ENCODE measurements at places on chromosomes 7 and 10.

GRCh38 chr10:79331226-79331625, 16.0 kb upstream of the PPIF start:
- no peak for DNase-seq

GRCh38 chr7:150453181-150453580, 2.8 kb downstream of the GIMAP8 start:
- DNase-seq, result no peak

- DNase-seq, result no peak
Observed at GRCh38 chr10:130934293-130935127, 377.0 kb downstream of the TCERG1L start.

- no peak for DNase-seq
Observed at GRCh38 chr7:115679976-115680375, 350.6 kb downstream of the TFEC start.

DNA sequence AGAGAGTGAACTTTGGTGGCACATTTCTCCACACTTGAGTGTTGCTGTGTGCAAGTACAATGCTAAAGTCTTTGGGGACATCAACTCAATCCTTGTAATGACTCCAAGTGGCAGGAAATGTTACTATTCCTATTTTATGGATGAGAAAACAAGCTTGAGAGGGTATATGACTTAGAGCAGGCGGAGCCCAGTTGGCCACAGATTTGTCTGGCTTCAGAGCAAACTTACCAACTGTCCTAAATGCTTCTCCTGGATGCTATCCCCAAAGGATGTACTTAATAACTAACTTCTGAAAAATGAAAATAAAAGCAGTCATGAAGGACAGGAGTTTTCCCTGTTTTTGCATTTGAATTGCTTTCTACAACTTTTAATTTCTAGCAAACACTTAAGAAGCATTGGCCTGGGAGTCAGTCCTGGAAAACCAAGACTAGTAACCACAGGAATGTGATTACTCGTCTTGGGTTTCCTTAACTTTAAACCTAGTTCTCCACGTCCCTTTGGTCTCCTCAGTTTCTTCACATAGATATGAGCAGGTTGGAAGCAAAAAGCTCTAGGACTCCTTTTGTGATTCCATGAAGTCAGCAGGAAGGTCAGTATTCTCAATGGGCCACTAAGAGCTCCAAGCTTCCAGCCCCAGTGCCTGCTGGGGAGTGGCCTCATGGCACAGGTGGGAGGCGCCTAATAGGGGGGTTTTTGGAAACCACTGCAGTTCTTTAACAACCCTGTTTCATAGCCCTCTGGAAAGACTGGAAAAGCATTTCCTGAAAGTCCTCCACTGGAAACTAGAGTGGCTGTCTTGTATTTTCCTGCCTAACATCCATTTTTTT, 140.8 kb downstream of the GLCCI1 start:
- no peak for DNase-seq

DNA sequence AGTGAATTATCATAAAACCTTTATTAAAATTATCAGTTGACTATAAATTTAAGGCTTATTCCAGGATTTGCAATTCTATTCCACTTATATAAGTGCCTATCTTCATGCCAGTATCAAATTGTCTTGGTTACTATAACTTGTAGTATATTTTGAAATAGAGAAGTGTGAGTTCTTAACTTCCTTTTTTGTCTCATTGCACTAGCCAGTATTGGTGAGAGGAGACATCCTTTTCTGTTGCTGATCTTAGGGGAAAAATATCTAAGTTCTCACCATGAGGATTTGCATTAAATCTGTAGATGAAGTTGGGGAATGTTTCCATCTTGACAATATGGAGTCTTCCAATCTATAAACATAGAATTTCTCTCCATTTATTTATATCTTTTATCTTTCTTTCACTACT, 104.2 kb upstream of the MKI67 start:
- DNase-seq, result no peak

- DNase-seq, result no peak
Observed at GRCh38 chr10:127756264-127756663, 19.3 kb downstream of the FOXI2 start.

DNA sequence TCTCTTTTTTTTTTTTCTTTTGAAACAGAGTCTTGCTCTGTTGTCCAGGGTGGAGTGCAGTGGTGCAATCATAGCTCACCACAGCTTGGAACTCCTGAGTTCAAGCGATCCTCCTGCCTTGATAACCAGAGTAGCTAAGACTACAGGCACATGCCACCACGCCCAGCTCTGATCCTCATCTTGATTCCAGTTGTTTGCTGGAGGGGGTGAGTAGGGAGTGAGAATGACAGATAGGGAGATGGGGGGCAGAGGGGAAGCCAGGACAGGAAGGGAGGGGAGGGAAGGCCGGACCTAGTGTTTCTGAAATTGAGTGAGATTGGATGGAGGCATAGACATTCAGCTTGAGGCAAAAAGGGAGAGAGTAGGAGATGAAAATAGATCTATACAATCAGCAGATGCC, 25.2 kb upstream of the CPXM2 start:
- DNase-seq, result no peak

DNA sequence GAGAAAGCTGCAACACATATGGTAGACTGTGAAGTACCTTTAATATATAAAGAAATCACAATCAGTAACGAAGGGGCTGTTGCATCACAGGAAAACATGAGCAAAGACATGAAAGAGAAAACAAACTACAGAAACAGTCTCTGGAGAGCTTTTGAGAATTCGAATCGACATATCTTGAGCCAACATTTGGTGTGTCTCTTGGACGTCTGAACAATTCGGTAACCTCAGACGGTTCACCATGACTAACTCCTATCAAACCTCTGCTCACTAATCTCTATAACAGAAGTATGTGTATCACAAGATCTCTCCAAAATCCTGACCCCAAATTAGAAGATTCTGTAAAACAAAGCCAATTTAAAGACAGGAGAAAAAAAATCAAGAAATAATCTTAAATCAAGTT, 262.0 kb upstream of the YAE1 start:
- DNase-seq, result no peak

- DNase-seq, result no peak
Observed at GRCh38 chr10:49277973-49278372, 21.0 kb upstream of the C10orf71 start.

DNA sequence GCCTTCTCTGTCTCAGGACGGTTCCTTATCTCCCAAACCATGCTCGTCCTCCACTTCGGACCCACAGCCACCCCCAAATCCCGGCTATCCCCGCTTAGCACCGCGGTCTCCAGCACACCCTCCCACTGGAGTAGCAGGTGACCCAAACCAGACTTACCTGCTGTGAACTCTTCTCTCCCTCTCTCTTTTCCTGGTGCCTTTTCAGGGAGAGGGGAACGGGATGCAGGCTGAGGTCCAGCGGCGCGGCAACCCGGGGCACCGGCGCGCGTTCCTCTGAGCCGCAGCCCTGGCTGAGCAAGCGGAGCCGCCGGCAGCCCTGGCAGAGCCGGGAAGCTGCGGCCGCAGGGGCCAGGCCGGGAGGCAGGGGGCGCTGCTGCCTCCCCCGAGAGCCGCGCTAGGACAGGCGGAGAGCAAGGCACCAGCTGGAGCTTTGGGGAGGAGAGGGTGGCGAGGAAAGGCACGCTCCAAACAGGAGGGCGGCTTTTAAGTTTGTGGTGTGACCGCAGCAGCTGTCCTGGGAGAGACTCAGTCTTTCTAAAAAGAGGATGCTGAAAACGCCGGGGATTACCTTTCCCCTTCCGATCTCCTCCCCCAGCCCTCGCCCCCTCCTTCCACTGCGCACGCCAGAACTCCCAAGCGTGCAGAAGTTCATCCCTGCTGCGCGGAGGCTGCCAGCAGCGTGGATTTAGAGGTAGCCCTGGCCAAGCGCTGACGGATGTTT, at the start of gene SEMA3D:
Gene SEMA3D, minus strand, starts transcription at position 536 of the 721 bp plus-strand sequence. CDS start 65,165 bp downstream, outside the sequence.
- DNase-seq, result no peak

- no peak for DNase-seq
Observed at GRCh38 chr7:20892776-20893175, 106.1 kb upstream of the SP8 start.

GRCh38 chr7:115340828-115341227, 418.9 kb downstream of the MDFIC start:
- DNase-seq, result no peak

DNA sequence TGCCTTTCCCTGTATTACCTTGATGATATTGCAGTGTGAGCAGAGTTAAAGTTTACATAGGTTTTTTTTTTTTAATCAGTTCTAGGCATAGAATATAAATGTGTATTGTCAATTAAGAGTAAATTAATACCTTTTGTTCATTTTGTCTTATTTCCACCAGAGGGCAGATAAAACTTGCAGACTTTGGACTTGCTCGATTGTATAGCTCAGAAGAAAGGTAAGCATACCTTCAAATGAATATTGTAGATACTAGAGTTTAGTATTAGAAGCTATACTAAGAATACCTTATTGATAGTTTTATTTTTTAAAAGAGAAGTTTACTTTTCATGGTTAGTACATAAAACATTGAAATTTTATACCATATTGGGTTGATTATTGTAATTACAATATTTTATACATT, 86.8 kb downstream of the MPLKIP start:
- DNase-seq, result no peak

DNA sequence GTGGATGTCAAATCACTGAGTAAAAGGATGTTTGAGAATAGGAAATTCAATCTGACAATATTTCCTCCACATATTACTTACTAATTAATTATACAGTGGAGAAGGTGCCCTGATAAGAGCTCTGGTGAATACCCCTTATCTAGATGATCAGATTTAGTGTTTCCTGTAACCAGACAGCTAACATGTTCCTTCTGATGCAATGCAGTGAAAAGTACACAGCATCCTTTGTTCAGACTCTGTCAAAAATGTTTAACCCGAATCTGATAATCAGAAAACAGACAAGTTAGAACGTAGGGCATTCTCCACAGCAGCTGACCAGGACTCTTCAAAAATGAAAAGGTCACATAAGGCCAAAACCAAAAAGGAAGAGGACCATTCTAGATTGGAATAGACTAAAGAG, 46.2 kb downstream of the WDR11 start:
- no peak for DNase-seq

- no peak for DNase-seq
Observed at GRCh38 chr7:30510124-30511075, 5.8 kb upstream of the GGCT start.

DNA sequence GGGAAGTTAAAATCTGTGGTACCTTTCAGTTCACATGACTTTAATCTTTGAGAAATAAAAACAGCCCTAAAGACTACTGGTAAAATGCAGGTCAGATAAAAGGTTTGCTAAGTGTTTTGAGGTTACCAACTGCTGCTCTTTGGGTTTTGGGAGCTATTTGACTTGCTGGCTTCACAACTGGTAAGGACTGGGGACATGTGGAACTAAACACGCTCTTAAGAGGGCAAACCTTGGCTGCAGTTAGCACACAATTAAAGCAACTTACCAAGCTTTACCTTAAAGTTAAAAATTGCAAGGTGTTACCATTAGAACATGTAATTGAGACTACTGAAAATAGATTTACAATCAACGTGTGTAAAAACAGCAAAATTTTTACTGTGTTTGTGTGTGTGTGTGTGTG, 220.2 kb downstream of the PHF14 start:
- no peak for DNase-seq

DNA sequence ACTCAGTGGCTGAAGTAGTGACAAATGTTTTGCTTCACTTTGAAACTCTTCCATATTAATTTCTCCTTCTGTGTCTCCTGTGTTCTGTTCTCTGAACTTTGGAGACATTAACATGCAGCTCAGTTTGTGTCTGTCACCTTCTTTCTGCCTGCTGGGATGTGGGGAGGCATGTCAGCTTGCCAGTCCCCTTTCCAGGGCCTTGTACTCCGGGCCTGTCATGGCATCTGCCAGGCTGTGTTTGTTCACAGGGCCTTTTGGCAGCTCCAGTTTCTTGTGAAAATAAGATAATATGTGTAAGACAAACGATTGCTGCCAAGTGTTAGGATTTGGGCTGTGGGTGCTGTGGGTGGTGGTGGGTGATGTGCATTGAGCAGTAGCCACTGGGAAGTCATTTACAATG, 76.1 kb upstream of the ELMO1 start:
- no peak for DNase-seq

GRCh38 chr10:88903715-88904114, 23.7 kb downstream of the STAMBPL1 start:
- no peak for DNase-seq

GRCh38 chr10:29722777-29723176, 88.0 kb upstream of the SVIL start:
- no peak for DNase-seq

DNA sequence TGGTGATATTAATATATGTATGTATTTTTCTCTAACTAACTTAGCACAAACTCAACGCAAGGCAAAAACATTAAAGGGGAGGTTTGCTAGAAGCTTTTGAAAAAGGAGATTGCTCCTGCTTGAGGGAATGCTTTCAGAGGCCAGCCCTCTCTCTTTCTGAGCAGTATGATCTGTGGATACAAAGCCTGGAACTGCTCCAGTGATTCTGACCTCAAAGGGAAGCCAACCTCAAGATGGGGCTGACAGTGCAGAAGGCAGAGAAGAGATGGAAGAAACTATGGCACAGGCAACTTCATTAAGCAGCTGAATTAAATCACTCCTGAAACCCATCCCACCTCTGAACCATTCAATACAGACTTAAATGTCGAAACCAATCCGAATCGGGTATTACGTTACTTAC, 102.4 kb downstream of the USP6NL start:
- DNase-seq, result no peak

DNA sequence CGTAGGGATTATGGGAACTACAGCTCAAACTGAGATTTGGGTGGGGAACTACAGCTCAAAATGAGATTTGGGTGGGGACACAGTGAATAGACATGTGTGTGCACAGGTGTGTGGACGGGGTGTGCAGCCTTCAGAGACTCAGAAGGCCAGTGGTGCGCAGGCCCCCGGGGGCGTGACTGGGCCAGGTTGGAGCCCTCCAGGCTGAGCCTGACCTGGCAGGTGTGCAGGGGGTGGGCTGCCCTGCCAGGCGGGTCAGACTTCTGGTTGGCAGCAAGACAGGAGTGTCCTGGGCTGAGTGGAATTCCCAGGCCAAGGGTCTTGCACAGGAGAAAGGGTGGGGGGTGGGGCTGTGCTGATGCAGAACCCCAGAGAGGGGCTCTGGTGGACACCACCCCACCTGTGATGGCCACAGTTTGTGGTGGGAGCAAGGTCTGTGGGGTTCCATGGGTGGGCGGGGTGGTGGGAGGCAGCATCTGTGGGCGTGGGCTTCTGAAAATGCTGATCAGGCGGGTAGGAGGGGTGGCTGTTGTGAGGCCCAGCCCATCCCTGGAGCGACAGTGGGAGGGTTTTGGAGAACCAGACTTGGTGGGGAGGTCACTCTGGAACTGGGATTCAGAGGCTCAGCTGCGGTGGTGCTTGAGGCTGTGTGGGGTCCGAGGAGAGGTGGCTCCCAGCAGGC, 29.3 kb upstream of the PSMG3 start:
- DNase-seq, result no peak

DNA sequence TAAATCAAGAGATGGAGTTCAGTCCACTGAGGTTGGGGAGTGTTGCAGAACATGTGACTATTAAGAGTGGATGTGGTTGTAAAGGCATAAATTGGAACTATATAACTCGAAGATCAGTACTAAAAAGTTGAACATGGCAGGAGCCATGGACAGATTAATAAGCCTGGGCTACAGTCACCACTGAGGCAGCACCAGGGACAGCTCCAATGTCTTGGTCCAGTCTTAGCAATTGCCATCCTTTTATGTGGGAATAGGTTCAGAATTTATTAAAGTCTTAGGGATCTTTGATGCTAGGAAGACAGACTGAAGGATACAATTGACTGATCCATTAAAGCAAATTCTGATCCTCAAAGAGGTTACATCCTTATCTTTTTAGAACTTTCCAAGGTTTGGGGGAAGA, 156.6 kb downstream of the ADRA2A start:
- no peak for DNase-seq

Measured in stimulated activated CD8-positive, alpha-beta memory T cell treated with anti-CD3 and anti-CD28 coated beads, Interleukin-7, amount 100 ng/mL, for 4 hours (primary cell).